Mesothelial cell of epicardium (in vitro differentiated cells): ENCODE measurements at places on chromosomes 2 and 18.

- DNase-seq: no peak
These were observed 170.3 kb upstream of the SPRED2 start for GRCh38 chr2:65602603-65603235.

- DNase-seq: no peak
These were observed 23.3 kb upstream of the IL1RN start for GRCh38 chr2:113104054-113104611.

GRCh38 chr18:74360852-74361655 is 45.4 kb downstream of the C18orf63 start:
- DNase-seq: no peak

- DNase-seq: no peak
These were observed 17.8 kb upstream of the GPR75 start for GRCh38 chr2:53877556-53877955.

- no peak for DNase-seq
These were observed 290.8 kb upstream of the TANK start for GRCh38 chr2:160869411-160869810.

- DNase-seq: no peak
These were observed 179.6 kb downstream of the SATB2 start for GRCh38 chr2:199278099-199278498.

GRCh38 chr18:45090526-45091140 is 409.9 kb downstream of the SETBP1 start:
- no peak for DNase-seq

- DNase-seq: no peak
These were observed 17.2 kb upstream of the TMEM200C start for GRCh38 chr18:5912566-5912965.

- DNase-seq: no peak
These were observed 49.8 kb upstream of the OTX1 start for GRCh38 chr2:63000801-63001200.

GRCh38 chr2:9737053-9737875 is 106.0 kb upstream of the TAF1B start:
- no peak for DNase-seq
